Cardiac muscle cell (in vitro differentiated cells and primary cell): ENCODE measurements at places on chromosomes 2 and 18.

DNA sequence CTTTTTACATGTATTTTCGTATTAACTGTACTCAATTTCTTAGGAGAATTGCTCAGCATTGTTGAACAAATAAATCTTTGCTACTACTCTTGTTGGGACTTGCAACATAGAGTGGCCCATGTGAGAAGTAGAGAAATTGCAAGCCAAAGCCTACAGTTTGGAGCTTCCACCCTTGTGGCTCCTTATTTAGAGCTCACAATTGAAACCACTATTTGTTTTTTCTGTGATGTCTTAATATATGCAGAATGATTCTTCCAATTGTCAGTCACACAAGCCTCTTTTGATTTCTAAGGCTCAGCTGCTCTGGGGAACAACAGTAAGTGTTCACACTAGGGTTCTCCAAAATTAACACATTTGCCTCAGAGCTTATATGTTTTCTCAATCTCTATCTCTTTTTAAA is 60.2 kb upstream of the GALNT13 start:
- DNase-seq: no peak

DNA sequence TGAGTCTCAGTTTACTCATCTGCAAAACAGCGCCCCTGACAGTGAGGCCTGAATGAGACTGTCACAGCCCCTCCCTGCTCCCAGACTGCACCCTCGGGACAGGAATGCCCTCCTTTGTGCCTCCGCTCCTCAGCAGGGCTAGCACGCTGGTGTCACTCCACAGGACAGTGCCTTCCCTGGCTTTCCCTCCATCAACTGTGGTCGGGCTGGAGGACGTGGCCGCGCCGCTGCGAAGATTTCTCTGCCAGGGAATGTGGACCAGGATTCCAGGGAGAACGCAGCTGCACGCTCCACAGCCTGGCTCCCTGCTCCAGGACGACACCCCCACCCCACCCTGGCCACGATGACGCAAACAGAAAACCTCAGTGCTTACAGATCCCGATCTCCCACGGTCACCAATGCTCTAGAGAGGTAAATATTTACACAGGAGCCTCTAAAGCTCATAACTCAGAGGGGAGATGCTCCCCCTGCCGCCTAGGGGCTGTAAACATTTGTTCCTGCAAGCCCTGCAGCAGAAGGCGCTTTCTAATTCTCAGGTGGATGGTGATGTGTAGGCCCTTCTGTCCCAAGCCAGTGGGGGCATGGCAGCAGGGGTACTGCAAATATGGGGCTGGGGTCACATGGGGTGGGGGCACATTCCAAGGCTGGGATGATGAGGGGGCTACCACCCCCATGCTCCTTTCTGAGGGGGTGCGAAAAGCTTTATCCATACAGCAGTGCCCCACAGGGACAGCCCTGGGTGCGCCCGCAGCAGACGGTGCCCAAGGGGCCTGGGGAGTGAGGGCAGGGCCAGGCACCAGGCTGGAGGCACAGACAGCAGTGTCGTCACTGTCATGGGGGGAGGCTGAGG is 12.4 kb downstream of the HS6ST1 start:
- DNase-seq: peak; percentile 27

- no peak for DNase-seq
These were observed 18.9 kb downstream of the SDC1 start for GRCh38 chr2:20205915-20206524.

- DNase-seq: no peak
These were observed 1.2 kb upstream of the SDC1 start for GRCh38 chr2:20226152-20226545.

- DNase-seq: no peak
These were observed 198.5 kb downstream of the SP3 start for GRCh38 chr2:173766537-173767289.

- DNase-seq: no peak
These were observed 209.8 kb downstream of the LDLRAD4 start for GRCh38 chr18:13428319-13428718.

DNA sequence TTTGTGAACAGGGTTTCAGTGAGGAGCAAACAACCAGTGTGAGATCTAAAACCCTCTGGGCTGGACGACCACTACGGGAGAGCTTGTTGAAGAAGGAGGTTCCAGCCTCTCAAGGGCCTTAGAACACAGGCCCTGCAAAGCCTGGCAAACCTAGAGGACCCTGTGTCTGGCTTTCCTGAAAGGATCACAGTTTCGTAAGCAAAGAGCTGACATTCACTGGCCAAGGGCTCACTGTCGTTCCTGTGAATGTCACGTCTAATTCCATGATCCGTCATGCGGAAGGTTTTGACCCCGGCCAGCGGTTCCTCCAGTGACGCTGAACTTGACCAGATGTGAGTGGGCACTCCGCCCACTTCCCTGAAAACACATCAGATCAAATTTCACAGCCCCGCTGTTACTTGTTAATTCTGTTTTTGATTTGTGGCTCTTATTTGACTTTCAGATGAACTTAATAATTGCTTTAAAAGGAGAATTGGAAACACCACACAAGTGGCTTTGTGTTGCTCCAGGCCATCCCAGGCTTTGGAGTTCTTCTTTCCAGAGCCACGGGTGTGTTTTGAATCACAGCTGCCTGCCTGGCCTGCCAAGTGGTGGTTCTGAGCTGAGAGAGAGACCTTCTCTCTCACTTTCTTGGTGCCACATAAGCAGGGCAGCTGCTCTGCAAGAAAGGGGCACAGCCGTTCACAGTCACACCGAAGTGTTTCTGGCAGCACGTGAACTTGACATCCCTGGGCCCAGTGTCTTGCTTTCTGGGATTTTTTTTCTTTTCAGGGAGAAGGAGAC is 308.4 kb downstream of the NDUFA10 start:
- peak; percentile 11 for DNase-seq

- peak; percentile 78 for DNase-seq
These were observed 32.1 kb upstream of the SIGLEC15 start for GRCh38 chr18:45793264-45793965.

GRCh38 chr18:37299471-37300304 is 265.9 kb downstream of the CELF4 start:
- peak; percentile 99 for DNase-seq

DNA sequence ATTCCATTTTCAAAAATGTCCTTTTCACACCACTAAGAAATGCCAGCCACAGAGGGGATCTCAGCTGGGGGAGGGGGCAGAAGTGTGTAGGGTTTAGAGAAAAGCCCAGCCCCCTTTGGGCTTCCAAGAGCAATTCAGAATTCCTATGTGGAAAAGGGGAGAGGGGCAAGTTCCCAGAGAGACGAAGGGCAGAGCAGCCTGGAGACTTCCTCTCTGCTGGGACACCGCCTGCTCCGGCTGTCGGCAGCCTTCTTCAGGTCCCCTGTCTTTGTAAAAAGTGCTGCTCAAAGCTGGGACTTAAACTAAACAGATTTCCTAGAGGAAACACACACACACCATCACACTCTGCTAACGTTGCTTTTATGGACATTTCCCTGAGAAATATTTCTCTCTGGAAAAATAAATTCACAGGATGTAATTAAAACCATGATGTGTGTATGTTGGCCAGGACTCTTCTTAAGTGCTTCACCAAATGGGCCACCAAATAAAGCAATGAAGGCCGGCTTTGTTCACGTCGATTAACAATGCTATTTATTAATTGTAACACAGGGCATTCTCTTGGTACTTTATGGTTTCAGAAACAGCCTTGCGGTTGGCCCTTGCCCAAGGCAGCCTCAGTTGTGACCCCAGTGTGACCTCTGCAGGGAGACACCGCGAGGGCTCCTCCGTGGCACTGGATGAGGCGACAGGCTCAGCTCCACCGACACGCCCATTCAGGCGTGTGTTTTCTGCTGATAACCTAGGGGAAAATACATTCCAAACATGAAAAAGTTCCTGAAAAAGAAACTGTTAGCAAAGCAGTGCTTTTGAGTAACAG is 5.6 kb upstream of the ASB1 start:
- DNase-seq: no peak

DNA sequence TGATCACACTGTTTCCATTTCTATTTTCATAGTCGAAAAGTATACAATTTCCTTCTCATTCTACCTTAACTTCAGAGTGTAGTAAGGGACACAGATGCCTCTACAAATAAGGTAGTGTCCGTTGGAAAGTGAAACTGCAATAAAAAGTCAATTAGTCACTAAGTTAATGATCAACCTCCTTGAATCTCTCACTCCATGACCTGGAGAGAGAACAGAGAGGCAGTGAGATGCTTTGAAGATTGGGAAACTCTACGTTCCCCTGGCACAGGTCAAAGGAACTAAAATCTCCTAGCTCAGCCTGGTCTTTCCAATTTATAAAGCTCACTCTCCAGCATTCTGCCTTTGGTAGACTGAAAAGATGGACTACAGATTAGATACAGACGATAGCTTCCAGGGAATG is 153.8 kb upstream of the ACAA2 start:
- no peak for DNase-seq

GRCh38 chr2:241112046-241112445 is 10.0 kb upstream of the MTERF4 start:
- DNase-seq: no peak

GRCh38 chr2:86470890-86471289 is 29.7 kb downstream of the KDM3A start:
- no peak for DNase-seq
